ENCODE measurements at places on chromosomes 4 and X.

DNA sequence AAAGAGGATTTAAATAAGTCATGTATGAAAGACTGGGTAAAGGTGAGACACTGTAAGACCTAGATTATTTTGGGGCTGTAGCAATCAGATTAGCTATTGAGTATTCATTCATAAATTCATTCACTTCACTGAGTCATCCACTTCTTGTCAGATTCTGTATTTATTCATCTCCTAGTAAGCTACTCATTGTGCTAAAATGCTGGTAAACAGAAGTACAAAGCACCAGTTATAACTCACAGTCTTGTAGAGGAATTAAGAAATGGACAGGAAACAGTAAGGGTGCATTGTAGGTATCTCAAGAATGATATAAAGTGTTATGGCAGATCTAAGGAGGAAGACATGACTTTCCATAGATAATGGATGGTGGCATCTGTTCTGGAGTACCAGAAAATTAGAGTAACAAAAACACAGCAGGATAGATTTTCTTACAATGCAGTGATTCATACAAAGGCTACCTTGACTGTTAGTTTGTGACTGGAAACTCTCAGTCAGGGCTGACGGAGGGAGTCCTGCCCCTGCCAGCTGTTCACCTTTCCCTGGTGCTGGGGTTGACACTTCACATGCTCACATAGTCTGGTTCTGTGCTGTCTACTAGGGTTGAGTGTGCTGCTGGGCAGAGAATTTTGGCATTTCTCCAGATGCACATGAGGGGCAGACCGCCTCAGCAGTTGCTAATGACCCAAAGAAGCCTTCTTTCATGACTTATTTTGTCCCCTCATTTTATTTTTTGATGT is 26.5 kb upstream of the HAND2 start:
- no peak for DNase-seq

GRCh38 chr4:43348591-43348990 is 456.1 kb downstream of the GRXCR1 start:
- DNase-seq: no peak

GRCh38 chr4:80307774-80308465 is 27.6 kb upstream of the CFAP299 start:
- DNase-seq: no peak

DNA sequence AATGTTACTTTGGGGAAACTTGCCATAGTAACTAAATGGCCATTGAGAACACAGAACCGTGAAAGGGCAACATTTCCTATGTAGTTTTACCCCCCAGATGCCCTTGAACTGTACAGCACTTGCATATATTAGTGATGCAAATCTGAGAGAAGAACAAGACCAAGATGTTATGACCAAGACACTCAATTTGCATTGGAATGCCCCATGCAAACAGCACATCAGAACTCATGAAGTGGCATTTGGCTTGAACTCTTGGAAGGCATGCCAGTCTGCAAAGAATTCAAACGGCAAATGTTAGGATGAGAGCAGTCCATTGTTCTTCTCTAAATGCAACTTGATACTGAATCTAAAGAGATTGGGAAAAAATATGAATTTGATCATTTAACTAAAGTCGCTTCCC is 139.4 kb upstream of the CXorf66 start:
- no peak for DNase-seq

DNA sequence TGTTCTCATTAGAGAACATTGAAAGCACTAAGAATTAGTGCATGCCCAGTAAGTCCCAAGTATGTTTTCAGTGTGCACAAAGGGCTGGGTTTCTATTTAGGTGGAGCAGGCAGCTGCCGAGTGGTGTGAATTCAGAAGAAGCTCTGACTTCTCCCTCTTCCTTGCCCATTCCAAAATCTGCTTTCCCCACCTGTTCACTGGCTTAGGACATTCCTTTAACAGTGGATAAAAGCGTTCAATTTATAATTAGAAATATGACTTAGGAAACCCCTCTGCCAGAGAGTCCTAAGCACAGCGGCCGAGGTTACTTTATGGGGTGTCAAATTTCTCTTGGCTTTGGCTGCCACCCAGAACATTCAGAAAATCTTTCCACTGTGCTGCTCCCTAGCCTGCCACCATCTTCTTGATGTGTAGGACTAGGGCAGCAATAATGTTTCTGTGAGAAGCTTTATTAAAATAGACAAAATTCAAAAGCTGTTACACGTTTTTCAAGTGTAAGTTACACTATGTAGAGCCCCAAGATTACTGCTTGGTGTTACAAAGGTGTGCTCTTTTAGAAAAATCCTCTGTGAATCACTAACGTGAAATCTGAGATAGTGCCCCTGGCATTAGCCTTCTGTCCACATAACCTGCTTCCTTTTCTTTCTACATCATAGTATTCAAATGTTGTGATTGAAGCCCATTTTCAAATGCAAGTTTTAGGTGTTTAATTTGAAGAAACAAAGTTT is 191.6 kb upstream of the ANKRD50 start:
- peak; percentile 17 for DNase-seq

- no peak for DNase-seq
Observed at GRCh38 chr4:150264595-150265161, 186.4 kb downstream of the DCLK2 start.

GRCh38 chrX:134659761-134660160 is 1.5 kb upstream of the PLAC1 start:
- DNase-seq: no peak

DNA sequence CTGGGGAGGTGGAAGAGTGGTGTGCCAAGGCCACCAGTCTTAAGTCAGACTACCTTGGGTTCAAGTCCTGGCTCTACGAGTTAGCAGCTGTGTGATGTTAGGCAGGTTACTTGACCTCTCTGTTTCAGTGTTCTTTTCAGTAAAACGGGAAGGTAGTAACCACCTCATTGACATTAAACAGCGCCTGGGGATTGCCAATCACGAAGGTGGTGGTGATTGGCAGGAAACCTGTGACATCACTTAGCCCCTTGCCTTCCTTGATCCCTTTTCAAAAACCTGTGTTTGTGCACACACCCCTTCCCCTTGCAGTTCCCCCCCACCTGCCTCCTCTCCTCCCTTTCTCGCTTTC is 7.6 kb downstream of the KLF3 start:
- DNase-seq: no peak

DNA sequence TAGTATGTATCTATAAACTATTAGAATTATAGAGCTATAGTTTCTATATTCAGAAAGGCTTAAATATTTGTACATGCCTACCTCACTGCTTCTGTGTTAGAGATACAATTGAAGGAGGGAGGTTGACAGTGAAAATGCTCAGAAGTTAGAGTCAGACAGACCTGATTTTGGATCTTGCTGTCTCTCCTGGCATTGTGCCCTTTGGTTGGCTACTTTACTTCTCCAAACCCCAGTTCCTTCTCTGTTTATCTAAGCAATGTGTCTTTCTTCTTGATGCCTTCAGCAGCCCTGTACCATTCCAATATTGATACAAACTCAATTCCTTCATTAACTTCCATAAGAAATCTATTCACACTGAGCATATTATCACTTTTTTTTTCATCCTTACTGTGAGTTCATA is 28.7 kb downstream of the CCNG2 start:
- DNase-seq: no peak

GRCh38 chr4:116839826-116840225 is 245.6 kb downstream of the TRAM1L1 start:
- no peak for DNase-seq

GRCh38 chr4:74083546-74083945 is 15.4 kb downstream of the CXCL2 start:
- no peak for DNase-seq

DNA sequence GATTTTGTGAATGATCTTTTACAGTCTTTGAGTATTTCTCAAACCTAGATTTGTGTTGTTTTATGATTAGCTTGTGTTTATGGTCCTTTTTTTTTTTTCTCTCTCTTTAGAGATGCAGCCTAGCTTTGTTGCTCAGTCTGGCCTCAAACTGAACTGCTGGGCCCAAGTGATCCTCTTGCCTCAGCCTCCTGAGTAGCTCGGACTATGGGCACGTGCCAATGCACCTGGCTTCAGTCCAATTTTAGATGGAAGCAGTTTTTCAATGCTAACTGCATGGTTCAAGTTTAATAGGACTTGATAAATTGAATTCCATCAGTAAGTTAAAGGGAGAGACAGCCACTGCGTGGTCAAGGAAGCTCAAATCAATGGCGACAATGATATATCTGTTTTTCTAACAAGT is 3.8 kb upstream of the FGG start:
- DNase-seq: no peak

- no peak for DNase-seq
Observed at GRCh38 chr4:23828020-23828715, 61.7 kb downstream of the PPARGC1A start.

GRCh38 chr4:137389911-137390520 is 142.3 kb downstream of the PCDH18 start:
- DNase-seq: no peak

- DNase-seq: no peak
Observed at GRCh38 chrX:32451954-32452695, 759.2 kb downstream of the DMD start.

- DNase-seq: no peak
Observed at GRCh38 chrX:151879856-151880255, 32.8 kb upstream of the MAGEA4 start.

- no peak for DNase-seq
Observed at GRCh38 chrX:97398030-97398551, 514.4 kb downstream of the RPA4 start.

DNA sequence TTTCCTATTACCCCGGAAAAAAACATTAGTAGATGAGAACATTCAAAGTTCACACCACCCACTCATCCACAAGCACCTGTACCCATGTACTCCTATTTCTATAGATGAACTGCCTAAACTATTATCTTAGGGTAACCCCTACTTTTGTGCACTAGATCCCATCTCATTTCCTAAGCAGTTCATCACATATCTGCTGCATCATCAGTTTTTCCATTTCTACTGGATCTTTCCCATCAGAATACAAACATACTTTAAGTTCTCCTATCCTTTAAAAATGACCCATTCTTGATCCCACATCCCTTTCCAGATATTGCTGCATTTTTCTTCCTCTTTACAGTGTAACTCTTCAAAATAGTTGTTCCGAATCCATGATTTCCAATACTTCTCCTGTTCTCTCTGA is 81.0 kb downstream of the PRSS12 start:
- no peak for DNase-seq

GRCh38 chr4:169015186-169015623 is 5.2 kb upstream of the CBR4 start:
- no peak for DNase-seq

DNA sequence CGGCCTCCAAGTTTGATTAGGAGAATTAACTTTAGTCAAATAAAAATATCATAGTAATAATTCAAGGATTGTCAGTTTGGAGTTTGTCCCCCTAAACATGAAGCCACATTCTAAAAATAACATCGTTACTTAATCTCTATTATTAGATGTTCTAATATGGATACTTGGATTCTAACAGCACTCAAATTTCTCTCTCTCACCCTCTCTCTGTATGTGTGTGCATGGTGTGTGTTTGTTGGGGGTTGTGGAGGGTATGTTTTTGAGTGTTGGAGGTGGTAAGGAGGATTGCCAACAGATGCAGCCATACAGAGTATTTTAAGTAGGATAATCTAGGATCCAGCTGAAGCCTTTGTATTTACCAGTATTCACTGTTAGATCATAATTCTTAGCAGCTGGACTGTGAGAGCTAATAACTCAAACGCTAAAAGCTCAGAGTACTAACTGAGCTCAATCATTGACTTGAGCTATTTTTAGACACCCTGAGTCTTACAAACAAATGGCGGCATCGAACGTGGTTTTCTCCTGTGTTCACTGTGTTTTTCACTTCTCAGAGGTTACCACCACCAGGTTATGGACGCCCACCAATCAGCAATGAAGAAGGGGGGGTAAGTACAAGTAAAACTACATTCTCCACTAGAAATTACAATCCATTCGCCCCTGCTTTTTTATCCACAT is 8.8 kb downstream of the ENAM start:
- peak; percentile 25 for DNase-seq

- no peak for DNase-seq
Observed at GRCh38 chr4:20288846-20289512, 37.3 kb downstream of the SLIT2 start.

GRCh38 chr4:108556588-108557200 is 63.7 kb upstream of the RPL34 start:
- DNase-seq: no peak

- DNase-seq: no peak
Observed at GRCh38 chr4:140028676-140029517, 125.1 kb downstream of the MAML3 start.

DNA sequence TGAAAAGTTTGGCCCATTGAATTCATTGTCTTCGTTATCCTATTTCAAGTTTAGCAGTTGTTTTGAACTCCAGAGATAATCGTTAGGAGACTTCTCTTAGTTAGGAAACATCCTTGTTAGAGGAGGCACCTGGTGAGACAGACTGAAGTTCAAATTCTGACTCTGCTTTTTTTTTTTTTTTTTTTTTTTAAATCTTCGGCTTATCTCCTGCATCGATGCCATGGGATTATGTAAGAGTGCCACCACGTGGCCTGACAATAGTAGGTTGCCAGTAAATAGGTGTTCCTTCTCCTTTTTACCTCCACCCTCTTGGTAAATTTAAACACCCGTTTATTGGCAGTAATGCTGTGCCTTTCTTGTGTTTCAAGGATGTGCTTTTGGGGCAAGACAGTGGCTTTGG is 149.3 kb downstream of the SOWAHB start:
- peak; percentile 33 for DNase-seq

DNA sequence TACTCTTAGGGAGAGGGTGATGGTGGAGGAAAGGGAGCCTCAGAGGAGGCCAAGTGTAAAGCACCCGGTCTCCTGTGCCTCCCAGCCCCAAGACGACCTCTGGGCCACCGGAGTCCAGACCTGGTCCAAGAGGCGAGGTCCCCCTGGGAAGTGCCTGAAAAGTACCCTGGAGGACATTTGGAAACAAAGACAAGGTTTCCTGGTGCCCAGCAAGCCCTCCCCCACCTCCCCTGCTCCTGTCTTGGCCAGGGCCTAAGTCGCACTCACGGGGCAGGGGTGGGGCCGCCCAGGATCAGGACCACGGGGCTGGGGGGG is 532 bp upstream of the SH3BP2 start:
- no peak for DNase-seq

DNA sequence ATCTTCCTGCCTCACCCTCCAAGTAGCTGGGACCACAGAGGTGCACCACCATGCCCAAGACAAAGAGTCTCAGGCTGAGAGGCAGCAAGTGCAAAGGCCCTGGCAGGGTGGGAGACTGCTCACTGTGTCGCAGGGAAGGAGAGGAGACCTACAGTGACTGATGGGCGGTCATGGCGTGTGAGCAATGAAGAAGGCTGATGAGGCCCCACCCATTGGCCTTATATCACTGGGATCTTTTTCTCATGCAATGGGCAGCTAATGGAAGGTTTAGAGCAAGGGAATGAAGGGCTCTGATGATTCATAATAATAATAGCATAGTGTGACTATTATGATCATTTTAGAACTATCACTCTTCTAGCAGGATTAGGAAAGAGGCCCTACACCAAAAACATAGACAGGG is 20.9 kb downstream of the FAM9C start:
- no peak for DNase-seq

- DNase-seq: peak; percentile 58
Observed at GRCh38 chr4:80471756-80472155, 136.2 kb downstream of the CFAP299 start.

- DNase-seq: no peak
Observed at GRCh38 chr4:152011469-152011868, 250.7 kb upstream of the GATB start.

GRCh38 chrX:7242613-7243012 is 94.7 kb upstream of the PUDP start:
- no peak for DNase-seq

All from NCI-H510A (cell line).